Activated CD8-positive, alpha-beta memory T cell treated with anti-CD3 and anti-CD28 coated beads for 4 hours (primary cell): ENCODE measurements at places on chromosomes 6 and 20.

- DNase-seq: no peak
Measured at GRCh38 chr6:46915380-46915779, 6.4 kb downstream of the ADGRF5 start.

DNA sequence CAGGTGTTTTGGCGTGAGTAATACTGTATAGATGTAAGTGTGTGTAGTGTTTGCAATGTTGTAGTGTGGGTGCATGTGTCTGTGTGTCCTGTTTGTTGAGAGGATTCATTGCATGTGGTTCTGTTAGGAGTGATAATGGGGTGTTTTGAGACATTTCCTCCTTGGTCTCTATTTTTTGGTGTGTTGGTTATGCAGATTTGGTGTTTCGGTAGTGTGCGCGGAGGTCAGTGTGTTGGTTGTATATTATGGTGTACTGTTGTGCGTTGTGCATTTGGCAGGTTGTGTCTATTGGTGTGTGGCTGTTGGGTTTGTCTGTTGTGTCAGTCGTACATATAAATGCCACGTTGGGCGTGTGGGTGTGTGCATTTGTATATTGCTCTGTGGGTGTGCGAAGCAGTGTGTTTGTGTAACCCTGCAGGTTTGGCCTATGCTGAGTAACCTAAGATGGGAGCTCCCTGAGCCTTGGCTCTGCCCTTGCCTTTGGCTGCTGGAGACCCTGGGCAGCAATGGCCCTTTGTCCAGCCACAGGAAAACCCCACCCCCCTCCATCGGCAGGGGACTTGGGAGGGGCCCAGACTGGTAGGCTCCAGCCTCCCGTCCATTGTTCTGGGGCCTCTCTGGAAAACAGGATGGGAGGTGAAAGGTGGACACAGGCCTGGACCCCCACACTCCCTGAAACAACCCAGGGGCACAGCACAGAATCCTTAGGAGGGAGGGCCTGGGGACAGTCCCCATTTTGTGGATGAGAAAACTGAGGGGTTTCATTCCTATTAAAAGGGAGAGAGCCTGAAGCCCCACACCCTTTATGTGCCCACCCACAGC, 10.3 kb upstream of the ID1 start:
- no peak for DNase-seq

DNA sequence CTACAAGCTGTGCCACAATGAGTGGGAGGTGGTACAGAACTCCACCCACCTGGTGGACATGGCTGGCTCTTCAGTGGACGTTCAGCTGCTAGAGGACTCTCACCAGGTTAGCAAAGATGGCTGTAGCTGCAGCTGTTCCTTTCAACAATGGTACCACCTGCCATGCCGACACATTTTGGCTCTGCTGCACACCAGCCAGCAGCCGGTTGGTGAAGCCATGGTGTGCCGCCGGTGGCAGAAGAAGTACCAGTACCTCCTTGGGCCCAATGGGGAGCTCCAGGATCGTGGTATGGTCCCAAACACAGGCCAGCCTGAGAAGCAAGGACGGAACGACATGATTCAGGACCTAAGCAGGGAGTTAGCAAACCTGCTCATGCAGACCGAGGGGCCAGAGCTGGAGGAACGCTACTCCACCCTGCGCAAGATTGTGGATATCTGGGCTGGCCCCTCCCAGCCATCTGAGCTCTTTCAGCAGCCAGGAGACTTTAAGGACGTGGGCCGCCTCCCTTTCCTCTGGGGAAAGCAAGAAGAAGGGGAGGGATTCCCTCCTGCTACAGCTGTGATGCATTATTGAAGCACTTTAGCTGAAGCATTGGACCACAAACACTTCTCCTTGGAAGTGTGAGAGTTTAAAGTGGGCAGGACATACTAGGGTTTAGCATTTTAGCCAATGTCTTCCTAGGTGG, 2.8 kb upstream of the ZSWIM1 start:
- no peak for DNase-seq

GRCh38 chr6:2918936-2919335, 15.8 kb upstream of the SERPINB9 start:
- DNase-seq: no peak

DNA sequence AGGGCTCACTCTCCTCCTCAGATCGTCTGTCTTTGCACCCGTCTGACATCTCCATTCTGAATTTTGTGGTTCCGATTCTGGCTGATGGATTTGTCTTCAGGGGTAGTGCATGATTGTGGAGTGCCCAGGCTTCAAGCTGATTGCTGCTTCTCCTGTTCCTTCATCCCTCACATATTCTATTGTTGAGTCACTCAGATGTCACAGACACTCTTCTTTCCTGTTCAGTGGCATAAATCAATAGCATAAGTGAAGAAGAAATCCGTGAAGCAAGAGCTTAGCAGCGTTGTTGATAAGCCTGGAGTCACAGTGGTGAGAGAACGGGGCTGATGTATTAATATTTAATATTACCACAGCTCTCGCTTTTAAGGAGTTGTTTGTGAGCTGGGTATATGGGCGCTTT, 152.5 kb downstream of the MTHFD1L start:
- DNase-seq: no peak

GRCh38 chr20:21102603-21103311, 3.4 kb downstream of the LINC00237 start:
- DNase-seq: no peak

DNA sequence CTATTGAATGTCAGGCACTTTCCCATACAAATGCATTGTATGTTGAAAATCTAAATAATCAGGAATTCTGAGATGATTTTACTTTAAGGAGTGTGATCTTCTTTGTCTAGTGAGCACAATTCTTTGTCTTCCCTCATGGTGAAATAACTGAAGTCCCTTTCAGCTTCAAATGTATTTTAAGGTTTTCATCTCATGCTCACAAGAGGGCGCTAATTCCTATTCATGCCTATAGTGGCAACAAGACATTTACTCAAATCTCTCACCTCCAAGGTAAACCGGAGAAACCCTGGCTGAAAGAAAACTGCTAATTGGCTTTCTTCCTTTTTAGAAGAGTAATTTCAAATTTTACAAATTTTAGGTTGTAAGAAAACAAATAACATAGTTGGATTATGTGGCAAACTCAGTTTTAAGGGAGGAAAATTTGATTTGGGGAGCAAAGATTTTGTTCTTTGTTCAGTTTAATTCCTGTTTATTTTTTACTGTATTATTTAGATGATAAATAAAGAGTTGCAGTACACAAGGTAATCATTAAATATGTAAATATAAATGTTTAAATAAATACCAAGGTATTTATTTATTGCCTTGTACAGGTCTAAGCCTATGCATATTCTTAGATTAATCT, 69.1 kb downstream of the SLC35F1 start:
- DNase-seq: no peak

GRCh38 chr6:7960848-7961247, 50.3 kb upstream of the TXNDC5 start:
- no peak for DNase-seq

- no peak for DNase-seq
Measured at GRCh38 chr6:158122048-158122447, 46.0 kb downstream of the SERAC1 start.

- no peak for DNase-seq
Measured at GRCh38 chr6:95973976-95974375, 41.8 kb upstream of the FUT9 start.

DNA sequence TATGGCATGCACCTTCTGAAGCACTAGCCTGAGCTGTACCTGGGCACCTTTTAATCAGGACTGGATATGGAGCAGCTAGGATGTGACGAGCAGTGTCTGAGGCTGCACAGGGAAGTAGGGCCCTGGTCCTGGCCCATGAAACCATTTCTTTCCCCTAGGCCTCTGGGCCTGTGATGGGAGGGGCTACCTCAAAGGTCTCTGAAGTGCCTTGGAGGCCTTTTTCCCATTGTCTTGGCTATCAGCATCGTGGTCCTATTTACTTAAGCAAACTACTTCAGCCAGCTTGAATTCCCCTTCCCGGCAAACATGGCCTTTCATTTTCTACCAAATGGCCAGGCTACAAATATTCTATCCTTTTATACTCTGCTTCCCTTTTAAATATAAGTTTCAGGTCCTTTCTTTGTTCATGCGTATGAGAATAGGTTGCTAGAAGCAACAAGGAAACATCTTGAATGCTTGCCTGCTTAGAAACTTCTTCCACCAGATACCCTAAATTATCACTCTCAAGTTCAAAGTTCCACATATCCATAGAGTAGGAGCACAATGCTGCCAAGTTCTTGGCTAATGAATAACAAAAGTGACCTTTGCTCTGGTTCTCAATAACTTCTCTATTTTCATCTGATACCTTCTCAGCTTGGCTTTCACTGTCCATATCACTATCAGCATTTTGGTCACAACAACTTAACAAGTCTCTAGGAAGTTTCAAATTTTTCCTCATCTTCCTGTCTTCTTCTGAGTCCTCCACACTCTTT, 673.1 kb downstream of the HTR1B start:
- no peak for DNase-seq

- no peak for DNase-seq
Measured at GRCh38 chr6:101845621-101846020, 452.1 kb downstream of the GRIK2 start.

GRCh38 chr6:143328876-143329275, 121.6 kb downstream of the ADAT2 start:
- DNase-seq: no peak

- DNase-seq: no peak
Measured at GRCh38 chr6:146305092-146305491, 238.5 kb upstream of the RAB32 start.

DNA sequence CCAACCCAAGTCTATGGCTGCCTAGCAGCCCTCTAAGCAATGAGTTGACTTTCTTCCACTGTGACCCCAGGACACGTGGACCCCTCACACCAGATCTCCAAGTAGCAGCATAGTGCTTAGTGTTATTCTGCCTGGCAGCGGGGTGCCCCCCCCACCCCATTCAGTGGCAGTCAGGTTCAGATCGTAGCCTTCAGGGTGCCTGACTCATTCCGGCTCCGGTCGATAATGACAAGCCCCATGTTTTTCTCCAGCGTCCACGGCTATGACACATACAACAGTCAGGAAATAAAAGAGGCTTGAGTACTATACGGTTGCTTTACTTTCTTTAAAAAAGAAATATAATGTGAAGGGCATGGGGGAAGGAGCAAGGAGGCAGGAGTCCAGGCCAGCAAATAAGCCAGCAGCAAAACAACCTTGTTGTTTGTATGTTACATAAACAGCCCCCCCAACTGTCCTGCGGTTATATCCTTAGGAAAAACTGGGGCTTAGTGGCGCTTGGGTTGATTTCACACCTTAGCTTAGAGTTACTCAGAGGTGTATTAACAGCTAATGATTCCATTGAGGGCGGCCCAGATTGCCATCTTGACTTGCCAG, 23.1 kb downstream of the GNAS start:
- DNase-seq: no peak

DNA sequence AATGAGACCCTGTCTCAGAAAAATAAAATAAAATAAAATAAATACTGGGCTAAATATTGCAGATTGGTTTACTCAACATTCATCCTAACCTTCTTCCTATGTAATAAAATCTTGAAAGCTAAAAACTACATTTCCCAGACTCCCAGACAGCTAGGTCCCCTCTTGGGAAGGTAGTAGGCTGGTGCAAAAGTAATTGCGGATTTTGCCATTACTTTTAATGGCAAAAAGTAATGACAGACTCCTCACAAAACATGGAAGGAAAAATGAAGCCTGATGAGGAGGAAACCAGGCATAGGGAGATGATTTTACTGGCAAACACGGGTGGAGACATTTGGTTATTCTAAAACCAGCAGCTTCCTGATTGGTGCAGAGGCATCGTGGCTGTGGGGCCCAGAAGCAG, 70.6 kb upstream of the E2F3 start:
- DNase-seq: no peak

GRCh38 chr6:169083508-169083874, 170.2 kb downstream of the THBS2 start:
- no peak for DNase-seq

DNA sequence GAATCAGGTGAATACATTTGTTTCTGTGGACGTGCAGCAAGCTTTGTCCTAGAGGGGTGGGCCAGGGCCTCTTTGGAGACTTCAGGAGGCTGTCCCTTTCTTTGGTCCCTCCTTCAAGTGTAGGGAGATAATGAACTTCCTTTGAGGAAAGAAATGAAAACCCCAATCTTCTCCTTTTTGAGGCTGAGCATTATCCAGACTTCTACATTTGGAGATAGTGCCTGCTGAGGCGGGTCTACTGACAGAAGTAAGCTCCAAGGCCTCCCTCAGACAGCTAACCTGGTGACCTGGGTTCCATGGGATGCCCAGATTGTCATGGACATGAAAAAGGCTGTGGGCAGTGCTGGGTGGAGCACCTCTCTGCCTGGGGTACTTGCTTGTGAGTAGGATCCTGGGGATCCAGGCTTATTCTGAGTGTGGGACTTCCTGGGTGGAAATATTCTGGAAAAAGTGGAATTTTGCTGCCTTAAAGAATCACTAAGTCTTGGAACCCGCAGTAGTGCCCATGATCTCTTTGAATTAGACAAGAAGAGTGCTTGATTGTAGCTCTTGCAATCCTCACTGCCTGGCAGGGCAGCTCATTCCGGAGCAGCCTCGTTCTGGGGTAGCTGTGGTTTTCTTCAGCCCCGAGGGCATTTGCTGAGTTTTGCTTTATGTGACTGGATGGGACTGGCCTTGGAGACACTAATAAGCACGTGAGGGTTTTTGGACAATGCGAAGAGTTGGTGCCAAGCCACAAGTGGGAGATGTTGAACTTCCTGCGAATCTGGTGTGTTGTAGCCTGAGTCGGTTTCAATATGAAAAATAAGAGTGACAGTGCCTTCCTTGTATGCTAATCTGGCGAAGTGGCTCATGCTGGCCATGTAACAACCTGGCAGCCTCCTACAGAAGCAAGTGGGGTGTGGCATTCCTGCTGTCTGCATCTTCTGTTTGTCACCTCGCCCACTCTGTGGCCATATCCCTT, 28.1 kb downstream of the SNRNP48 start:
- no peak for DNase-seq

GRCh38 chr6:32288426-32288825, 64.6 kb upstream of the NOTCH4 start:
- no peak for DNase-seq

DNA sequence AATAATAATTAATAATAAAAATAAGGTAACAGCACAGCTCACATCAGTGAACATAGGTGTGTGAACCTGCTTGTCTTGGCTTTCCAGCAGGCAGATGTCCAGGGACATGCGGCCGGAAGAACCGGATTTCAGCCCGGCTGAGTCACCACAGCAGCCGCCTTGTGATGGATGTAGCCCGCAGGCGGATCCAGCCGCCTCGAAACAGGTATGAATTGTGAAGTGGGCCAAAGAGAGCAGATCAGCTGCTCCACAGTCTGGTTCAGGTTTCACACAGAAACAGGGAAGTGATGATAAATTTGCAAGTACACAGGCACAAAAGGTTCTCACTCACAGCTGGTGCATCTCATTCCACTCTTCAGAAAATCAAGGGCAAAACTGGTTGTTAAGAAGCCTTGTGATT, 55.1 kb downstream of the ID4 start:
- no peak for DNase-seq

- DNase-seq: no peak
Measured at GRCh38 chr6:88124925-88125557, 41.1 kb downstream of the CNR1 start.
